ENCODE measurements at places on chromosomes 6 and 20.
A peak's percentile ranks its signal among the peaks of the same experiment; 100 is the strongest.

DNA sequence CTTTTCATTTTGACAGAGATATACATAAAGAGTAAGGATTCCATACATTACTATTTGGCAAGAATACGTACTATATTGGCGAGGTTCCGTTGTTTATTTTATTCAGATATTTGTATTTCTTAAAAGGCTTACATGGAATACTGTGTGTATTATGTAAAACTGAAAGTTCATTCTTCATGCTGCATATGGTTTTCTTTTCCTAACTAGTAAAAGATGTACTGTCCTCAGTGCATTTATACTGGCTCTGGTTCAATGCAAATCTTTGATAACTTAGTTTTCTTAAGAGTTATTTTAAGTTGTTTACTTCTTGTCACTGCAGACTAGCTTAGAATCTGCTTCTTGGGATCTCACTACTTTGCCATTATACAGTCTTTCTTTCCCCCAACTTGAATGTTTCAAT is 42.0 kb downstream of the ADGRB3 start:
- DNase-seq = no peak

- no peak for DNase-seq
Observed at GRCh38 chr6:40280231-40280630, 306.9 kb downstream of the LRFN2 start.

DNA sequence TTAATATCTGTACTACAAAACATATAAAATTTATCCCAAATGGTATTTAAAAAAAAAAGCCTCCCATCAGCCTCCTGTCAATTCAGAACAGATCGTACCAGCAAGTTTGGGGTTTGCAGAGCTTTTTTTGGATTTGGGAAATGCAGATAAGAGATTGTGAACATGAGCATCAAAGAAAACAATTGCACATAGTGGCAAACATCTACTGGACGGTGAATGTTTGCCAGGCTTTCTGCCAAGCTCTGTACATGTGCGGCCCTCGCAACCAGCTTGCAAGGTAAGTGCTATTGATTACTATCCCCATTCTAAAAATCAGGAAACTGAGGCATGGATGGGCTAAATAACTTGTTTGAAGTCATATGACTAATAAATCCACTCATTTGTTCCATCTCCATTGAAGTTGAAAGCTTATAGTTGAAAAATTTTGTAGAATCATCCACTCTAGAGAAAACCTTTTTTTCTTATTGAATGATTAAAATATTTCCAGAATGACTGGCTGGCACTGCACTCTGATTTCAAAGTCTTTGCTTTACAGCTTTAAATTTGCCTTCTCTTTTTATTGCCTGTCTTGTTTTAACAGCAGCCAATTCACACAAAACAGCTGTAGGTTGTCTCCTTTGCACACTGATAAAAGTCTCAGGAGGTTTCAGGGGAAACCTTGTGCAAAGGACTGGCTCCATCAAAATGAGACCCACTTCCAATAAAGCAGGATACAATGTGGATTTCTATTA is 37.4 kb upstream of the SIRT5 start:
- DNase-seq = no peak

- no peak for DNase-seq
Observed at GRCh38 chr20:55937283-55937682, 68.0 kb downstream of the CBLN4 start.

DNA sequence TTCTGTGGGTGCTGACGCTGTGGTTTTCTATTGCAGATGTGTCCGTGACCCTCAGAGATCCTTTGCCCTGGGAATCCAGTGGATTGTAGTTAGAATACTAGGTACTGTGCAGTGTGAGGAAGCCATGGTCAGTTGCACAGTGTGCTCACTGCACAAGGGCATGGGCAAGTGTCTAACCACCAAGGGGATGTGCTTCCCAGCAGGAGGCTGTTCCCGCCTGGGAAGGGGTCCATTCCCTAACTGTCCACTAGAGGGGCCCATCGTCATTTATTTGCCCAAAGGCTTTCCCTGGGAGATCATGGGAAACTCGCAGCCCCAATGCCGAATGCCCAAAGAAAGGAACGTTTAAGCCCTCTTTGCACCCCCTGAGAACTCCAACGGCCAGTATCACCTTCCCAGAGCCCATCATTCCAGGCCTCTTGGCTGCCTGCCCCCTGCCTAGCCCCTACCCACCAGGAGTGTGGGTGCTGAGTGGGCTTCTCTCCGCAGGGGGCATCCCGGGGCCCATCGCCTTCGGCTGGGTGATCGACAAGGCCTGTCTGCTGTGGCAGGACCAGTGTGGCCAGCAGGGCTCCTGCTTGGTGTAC is 26.2 kb downstream of the SLCO4A1 start:
- DNase-seq = peak; percentile 88

GRCh38 chr6:72564231-72564630 is 57.6 kb upstream of the KCNQ5 start:
- DNase-seq = no peak

All from H54 (cell line).